ENCODE measurements at places on chromosomes 3 and 15. TPM values are rescaled to one million over a fixed set of nuclear protein-coding genes. Genes with fewer than 3 reads are reported as not detected.

Gene SCAMP5
- 7.7 TPM for total RNA-seq

Gene CHRNA5
- total RNA-seq = 33.6 TPM

Gene ACOX2
- total RNA-seq = 25.4 TPM

Gene VIPR1
- total RNA-seq = not detected

Gene GOLGA8T
- total RNA-seq = not detected

Gene FAM219B
- total RNA-seq = 58.8 TPM

Gene TGM5
- total RNA-seq = not detected

Gene AADACL2
- not detected for total RNA-seq

Gene RTP1
- not detected for total RNA-seq

- DNase-seq = no peak
Measured at GRCh38 chr3:52880047-52880446, 17.3 kb downstream of the STIMATE start.

GRCh38 chr3:149362366-149362765 is 15.1 kb downstream of the TM4SF1 start:
- DNase-seq = no peak

DNA sequence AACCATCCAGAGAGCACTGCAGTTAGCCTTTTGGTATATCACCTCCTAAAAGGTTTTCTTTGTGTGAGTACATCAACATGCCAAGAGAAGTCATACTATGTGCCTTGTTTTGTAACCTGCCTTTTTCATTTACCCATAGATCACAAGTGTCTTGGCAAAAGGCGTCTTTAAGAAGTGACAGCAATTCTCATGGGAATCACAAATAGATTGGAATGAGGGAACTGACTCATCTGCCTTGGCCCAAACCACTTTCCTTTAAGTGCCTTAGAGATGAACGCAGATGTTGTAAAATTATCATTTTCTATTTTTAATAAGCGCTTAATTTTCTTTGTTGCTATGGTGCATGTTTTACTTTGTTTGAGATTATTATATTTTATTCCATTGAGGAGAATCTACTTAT is 20.7 kb upstream of the POMGNT2 start:
- no peak for DNase-seq

DNA sequence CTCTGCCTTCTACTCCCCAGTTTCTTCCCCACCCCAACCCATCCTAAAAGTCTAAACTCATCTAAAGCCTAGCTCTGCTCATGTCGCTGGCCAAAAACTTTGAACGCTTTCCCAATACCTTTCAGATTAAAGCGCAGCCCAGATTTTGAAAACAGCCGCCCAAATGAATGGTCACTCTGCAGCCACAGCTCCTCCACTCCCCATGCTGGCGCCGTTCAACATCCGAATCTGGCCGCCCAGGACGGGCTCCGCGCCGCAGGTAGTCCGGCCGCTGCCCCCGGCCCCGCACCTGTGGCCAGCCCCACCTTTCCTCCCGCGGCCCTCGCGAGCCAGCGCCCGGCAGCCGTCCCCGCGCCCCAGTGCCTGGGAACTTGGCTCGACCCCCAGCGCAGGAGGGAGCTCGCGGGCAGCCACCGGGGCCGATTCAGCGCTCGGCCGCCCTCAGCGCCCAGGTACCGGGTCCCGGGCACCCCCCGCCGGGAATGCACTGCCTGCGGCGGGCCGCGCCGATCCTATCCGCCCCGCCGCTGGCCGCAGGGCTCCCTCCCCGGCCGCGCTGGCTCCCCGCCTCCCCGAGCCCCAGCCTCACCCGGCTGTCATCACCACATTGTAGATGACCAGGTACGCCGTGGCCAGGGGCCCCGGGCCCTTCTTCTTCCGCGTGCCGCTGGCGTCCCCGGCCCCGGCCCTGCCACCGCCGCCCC is 417 bp downstream of the HACD2 start:
- peak; percentile 54 for DNase-seq

- DNase-seq = no peak
Measured at GRCh38 chr3:36714343-36715086, 49.8 kb downstream of the DCLK3 start.

GRCh38 chr3:3013317-3014052 is 96.7 kb downstream of the IL5RA start:
- DNase-seq = peak; percentile 59

GRCh38 chr15:91182101-91182500 is 82.0 kb downstream of the SV2B start:
- DNase-seq = peak; percentile 88

DNA sequence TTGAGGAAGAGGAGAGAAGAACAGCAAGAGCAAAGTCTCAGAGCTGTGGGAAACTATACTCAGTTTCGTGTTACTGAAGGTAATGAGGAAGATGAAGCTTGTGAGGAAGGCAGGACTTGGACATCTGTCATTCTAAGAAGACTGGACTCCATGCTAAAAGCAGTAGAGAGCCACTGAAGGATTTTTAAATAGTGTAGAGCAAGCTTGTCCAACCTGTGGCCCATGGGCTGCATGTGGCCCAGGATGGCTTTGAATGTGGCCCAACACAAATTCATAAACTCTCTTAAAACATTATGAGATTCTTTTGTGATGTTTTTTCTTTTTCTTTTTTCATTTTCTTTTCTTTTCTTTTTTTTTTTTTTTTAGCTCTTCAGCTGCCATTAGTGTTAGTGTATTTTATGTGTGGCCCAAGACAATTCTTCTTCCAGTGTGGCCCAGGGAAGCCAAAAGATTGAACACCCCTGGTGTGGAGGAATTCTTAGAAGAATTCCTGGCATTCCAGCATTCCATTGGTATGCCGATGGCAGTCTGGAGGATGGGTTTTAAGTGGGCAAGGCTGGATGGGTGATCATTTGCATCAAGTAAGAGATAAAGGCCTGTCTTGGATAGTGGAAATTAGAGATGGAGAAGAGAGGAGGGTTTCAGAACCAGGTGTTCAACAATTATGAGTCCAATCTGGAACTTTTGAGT is 6.9 kb upstream of the NFKBIZ start:
- no peak for DNase-seq

DNA sequence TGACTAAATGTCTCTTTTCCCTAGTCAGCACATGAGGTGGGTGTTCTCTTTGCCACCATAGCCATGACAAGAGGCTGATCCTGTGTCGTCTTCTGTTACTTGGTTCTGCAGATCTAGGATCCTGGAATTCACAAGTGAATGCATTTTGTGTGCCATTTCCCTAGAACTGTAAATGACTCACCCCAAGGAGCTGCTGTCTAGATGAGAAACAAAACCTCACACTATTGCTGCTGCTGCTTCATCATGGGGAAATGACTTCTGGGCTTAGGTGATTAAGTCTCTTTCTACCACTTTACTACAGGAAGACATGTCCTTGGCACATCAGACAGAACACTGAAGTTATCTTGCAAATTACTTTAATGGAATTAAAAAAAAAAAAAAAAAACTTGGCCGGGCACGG is 54.9 kb downstream of the SLCO3A1 start:
- DNase-seq = no peak

DNA sequence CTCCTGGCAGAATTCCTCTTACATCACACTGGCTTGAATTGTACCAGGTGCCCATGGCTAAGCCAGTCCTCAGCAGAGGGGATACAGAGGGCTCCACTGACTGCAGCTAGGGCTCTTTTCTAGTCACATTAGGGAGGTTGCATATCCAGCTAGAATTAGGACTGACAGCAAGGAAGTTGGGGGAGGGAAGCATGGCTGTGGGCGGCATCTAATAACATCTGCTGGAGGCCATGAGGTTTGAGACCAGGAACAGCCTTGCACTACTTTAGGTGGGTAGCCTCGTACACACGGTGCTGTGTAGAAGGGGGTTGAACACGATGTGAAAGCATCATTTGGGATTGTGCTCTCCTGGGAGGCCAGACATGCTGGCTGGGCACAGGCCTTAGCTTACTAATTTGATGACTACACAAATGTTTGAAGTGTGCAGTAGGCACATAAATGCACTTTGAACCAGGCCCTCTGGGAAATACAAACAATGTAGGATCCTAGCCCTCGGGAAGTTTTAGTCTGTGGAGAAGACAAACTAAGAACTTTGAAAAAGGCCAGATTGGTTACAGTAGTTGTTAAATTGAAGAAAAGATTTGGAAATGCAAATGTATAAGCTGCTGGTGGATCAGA is 30.2 kb downstream of the CHCHD6 start:
- no peak for DNase-seq

DNA sequence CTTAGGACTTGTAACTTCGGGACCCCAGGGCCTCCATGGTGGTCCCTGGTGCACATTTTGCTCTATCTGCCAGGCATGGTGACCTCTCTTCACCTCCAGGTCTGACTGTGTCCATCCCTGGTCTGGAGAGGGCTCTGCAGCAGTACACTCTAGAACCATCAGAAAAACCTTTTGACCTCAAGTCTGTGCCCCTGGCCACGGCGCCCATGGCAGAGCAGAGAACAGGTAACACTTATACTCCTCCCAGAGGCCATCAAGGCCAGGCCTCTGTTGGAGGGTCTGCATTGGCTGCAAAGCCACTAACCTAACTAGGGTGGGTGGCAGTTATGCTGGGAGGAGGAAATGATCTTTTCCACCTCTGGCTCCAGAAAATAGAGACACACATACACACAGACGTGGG is 10.3 kb upstream of the HMCES start:
- no peak for DNase-seq

DNA sequence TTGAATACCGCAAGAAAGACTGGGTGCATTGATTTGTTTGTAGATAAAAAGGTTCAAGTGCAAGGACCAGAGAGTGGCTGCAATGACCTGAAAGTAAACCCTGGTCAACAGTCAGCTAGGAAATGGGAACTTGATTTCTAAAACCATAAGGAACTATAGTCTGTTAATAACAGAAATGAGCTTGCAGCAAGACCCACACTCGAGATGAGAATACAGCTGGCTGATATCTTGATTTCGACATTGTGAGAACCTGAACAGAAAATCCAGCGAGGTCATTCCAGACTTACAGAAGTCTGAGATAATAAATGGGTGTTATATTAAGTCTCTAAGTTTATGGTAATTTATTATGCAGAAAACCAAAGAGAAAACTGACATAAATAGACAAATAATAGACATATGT is 177.3 kb downstream of the NFKBIZ start:
- DNase-seq = no peak

DNA sequence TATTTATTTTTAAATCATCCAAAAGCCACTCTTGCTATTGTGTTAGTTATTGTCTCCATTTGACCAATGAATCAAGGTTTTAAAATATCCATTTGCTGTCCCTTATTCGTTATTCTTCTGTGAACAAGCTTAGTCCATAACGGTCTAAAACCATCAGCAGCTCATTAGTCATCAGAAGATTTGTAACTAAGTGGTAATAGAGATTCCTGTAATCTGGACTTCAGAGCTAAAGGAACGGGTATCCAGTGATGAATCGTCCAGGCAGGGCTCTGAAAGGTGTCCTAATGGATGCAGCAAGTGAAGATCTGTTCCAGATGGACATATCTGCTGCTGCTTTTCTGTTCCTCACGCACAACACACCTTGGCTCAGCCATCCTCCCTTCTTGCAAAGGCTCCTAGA is 362.7 kb upstream of the CFAP20DC start:
- no peak for DNase-seq

DNA sequence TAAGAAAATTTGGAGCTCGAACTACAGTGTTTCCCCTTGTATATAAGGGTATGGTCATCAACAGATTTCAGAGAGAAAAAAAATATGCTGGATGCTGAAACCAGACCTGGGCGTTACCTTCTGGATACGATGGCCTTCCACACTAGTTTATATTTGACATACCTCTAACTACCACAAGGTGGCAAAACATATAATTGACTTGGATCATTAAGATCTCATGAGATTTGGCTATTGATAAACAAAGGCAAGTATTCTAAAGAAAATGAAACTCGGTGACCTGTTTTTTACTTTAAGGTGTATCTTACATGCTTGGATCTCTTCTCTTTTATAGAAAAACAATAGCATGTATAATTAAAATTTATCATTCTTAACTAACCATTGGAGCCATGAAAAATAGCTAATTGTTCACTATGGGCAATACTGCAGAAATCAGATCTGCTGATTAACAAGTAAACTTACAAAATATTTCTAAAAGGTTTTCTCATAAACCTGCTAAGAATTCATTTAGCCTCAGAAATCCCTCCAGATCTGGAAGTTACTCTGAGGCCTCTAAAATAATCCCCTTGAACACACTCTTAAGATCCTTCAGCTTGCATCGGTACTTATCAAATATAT is 300.6 kb upstream of the KCNH8 start:
- DNase-seq = peak; percentile 10

- no peak for DNase-seq
Measured at GRCh38 chr3:144683065-144683464, 711.4 kb downstream of the DIPK2A start.

GRCh38 chr3:158085358-158085757 is 20.9 kb downstream of the SHOX2 start:
- no peak for DNase-seq

DNA sequence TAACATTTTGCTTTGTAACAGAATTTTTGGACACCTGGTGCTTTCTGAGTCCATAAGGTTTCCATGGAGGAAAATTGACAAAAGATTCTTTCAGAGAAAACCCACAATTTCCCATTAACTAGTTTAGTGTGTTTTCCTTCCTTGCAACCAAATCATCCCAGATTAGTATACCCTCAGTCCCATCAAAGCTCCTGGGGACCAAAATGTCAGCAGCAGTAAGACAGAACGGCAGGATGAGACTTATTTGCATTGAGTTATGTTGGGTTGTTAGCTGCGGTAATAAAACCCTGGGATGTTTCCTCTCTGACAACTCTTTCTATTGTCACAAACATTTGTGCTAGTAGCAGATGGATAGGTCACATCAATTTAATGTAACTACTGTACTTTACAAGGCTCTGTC is 32.4 kb upstream of the VPS33B start:
- no peak for DNase-seq

Data from G401 (cell line).